Suppressor macrophage treated with lipopolysaccharide for 4 hours (primary cell): ENCODE measurements at places on chromosomes 2 and 18.

- DNase-seq: no peak
Measured at GRCh38 chr2:85061896-85062295, 71.3 kb upstream of the TCF7L1 start.

GRCh38 chr2:237509905-237510304 is 22.9 kb downstream of the MLPH start:
- no peak for DNase-seq

DNA sequence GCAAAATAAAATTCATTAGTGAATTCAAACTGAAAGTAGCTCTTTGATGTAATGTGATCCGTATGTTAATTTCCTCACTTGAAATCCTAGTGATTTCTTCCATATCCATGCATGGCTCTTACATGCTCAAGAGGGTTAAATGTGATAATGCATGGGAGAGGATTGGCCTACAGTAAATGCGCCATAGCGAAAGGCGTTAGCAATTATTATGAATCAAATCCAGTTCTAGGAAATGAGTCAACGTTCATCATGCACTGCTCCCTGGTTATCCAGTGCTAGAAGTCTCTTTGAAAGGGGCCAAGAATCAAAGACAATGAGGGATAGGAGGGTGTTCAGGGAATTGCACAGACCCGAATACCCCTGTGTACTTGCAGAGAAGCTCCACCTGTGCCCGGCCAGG is 101.4 kb upstream of the RASGRP3 start:
- DNase-seq: no peak

GRCh38 chr2:55620123-55620779 is 2.8 kb upstream of the PPP4R3B start:
- DNase-seq: no peak

GRCh38 chr2:16067866-16068551 is 127.7 kb downstream of the MYCN start:
- DNase-seq: no peak

GRCh38 chr2:71063216-71063615 is 5.2 kb upstream of the NAGK start:
- no peak for DNase-seq

DNA sequence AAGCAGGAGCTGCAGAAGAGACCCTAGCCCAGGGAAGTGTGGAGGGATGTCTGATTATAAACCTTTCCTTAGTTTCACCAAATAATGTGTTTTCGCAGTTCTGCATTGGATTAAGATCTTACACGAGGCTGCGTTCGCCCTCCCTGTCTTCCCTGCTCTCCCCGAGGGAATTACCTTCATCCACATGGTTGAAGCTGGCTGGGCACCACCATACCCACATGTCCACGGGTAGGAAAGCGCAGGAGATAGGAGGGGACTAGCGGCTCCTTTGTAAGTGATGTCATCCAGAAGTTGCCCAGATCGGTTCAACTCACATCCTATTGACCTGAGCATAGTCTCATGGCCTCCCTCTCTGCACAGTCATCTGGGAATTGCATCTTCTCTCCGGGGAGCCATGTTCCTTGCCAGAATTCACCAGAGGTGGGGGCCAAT is 1.1 kb downstream of the TTL start:
- peak; percentile 33 for DNase-seq

- no peak for DNase-seq
Measured at GRCh38 chr2:111227716-111228141, 107.0 kb downstream of the BCL2L11 start.

DNA sequence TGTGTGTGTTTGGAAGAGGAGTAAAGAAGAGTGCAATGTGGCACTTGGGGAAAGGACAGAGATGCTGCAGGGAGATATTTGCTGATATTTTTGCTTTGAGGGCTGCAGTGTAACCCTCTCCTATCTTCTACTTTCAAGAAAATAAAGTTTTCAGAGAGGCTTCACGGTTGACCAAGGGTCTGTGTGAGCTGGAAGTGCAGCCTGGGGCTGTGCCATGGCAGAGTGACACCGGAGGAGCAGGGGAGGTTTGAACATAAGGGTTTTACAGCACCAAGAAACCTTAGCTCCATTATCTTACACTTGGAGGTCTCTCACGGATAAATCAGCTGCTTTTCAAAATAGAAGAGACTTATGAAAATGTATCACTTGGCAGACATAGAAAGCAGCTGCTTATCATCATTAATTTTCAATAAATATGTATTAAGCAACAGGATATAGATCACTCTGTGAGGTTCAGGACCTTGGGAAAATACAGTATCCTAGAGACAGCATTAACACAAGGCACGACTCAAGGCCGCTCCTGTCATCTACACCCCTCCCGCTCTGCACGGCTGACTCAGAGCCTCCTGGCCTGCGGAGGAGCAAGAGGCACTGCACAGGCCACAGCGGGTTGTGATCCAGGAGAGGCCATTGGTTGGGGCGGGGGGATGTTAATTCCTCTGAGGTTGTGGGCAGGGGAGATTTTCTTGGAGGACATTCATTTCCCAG is 127.8 kb downstream of the COPS8 start:
- no peak for DNase-seq

GRCh38 chr2:79660557-79660956 is 147.7 kb downstream of the CTNNA2 start:
- DNase-seq: no peak

- DNase-seq: no peak
Measured at GRCh38 chr2:60445684-60446179, 107.7 kb downstream of the BCL11A start.

- no peak for DNase-seq
Measured at GRCh38 chr18:53551868-53552426, 672.5 kb downstream of the MBD2 start.

DNA sequence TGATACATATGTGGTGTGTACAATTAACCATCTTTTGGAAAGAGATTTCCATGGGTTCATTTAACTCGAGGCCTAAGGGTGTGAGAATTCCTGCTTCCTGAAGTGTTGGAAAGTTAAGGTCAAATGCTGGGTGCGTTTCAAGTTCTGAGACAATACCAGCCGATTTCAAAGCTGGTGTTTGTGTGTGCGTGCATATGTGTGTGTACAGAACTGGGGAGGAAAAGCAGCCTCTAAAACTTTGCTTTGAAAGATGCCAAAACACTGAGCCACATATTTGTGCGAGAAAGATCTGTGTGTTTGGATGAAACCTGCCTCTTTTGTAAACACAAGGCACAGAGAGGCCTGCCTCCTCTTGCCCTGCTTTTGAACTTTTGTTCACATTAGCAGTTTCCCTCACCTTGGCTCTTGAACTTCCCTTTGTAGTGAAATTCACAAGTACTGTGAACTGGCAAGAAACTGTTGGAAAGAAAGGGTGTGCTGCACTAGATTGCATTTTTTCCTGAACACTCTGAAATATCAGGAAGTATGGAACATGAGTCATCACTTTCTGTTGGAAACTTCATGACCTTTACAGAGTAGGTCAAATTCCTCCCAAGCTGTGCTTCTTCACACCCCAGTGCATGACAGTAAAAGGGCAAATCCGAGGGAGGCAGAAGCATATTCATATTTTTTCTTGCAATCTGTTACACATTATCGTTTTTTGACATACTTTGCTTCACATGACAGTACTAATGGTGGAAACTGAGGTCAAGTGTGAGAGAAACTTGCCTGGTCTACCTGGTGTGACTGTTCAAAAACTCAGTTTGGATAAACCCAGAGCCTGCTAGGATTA is 20.0 kb upstream of the CAVIN2 start:
- peak; percentile 83 for DNase-seq

DNA sequence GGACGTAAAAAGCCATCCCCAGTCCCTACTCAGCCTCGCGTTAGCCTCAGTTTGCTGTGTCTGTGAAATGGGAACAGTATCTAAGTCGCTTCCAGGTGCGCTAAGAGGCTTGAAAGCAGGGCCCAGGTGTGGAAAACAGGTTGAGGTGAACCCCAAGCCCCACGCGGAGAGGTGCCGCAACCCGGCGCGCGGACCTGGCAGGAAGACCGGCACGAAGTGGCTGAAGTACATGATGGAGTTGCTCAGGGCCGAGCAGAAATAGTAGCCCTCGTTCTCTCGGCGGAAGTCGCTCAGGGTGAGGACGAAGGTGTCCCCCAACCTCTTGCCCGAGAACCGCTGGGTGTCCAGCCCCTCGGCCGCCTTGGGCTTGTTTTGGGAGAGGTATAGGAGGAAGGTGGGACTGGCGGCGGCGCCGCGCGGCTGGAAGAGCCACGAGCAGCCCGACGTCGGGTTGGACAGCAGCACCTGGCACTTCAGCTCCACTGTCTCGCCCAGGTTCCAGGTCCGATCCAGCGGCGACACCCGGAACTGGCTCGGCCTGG is 508 bp downstream of the CD8A start:
- DNase-seq: no peak

DNA sequence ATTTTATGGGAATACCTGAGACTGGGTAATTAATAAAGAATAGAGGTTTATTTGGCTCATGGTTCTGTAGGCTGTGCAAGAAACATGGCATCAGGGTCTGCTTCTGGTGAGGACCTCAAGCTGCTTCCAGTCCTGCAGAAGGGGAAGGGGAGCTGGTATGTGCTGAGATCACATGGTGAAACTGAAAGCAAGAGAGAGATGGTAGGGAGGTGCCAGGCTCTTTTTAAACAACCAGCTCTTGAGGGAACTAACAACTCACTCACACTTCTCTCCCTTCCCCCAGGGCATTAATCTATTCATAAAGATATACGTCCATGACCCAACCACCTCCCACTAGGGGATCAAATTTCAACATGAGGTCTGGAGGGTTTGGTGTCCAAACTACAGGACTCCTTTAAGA is 40.1 kb downstream of the AGPS start:
- DNase-seq: peak; percentile 11

DNA sequence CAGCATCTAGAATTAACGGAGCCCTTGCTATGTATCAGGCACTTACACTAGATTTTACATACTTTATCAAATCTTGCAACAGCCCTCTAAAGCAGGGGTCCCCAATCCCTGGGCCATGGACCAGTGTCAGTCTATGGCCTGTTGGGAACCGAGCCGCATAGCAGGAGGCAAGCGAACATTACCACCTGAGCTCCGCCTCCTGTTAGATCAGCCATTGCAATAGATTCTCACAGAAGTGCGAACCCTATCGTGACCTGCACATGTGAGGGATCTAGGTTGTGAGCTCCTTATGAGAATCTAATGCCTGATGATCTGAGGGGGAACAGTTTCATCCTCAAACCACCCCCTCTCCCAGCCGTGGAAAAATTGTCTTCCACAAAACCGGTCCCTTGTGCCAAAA is 13.4 kb downstream of the DNAJB2 start:
- no peak for DNase-seq

- no peak for DNase-seq
Measured at GRCh38 chr2:230843132-230843531, 21.6 kb upstream of the ITM2C start.

GRCh38 chr2:150174056-150174805 is 313.2 kb downstream of the RND3 start:
- no peak for DNase-seq

DNA sequence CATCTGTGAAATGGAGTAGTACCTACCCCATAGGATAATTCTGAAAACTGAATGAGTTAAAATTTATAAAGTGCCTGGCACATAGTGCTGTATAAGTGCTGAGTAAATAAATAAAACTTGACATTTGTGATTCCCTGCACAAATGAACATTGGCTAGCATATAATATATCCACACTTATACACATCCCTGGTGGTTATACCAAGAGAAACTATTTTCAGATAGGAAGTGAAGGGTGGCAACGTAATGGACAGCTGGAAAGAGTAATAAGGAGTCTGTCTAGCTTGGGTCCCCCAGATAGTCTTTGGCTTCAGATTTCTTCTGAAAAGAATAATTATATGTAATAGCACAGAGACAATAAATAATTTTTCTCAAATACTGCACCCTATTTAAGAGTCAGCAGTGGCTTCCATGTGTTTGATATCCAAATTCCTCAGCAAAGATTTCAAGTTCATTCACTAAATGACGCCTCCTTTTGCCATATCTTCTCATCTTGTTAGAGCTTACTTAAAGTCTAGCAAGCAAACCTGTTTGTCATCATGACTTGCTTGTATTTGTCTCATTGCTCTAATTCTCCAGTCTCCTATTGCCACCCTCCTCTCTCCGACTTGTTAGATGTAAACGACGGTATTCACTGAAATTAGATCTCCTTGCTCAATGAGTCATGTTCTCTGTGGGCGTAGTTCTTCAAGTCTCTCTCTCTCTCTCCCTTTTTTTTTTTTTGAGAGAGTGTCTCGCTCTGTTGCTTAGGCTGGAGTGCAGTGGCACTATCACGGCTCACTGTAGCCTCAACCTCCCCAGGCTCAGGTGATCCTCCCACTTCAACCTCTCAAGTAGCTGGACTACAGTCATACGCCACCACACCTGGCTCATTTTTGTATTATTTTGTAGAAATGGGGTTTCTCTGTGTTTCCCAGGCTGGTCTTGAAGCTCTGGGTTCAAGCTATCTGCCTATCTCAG is 8.7 kb upstream of the ADGRF3 start:
- DNase-seq: peak; percentile 33

DNA sequence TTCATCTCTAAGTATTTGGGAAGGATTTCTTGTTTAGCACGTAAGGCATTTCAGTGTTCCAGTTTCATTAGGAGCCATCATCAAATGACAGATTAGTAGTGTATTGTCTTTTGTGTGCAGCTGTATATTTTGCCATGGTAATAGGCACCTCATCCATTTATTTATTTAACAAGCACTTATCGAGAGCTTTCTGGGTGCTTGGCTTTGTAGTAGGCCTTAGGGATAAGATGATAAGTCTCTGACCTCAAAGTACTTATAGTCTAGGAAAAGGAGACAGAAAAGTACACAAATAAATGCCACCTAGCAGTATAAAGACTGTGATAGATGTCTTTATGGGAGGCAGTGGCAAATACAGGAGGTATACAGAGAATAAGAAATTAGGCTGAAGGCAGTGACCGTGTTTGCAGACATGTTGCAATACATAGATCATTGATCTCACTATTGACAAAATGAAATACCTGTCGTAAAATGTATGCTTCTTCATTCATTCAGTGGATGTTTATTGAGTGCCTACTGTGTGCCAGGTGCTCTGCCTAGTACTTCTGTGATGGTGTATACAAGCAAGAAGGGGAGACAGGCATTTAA is 265.9 kb downstream of the SETBP1 start:
- DNase-seq: no peak

- DNase-seq: no peak
Measured at GRCh38 chr18:32095192-32095899, 3.7 kb downstream of the RNF138 start.

- DNase-seq: peak; percentile 91
Measured at GRCh38 chr2:207387001-207387571, 142.7 kb upstream of the CREB1 start.

- no peak for DNase-seq
Measured at GRCh38 chr18:74897971-74898657, 300.4 kb downstream of the ZNF407 start.

- DNase-seq: peak; percentile 50
Measured at GRCh38 chr2:20378891-20379519, 28.4 kb upstream of the PUM2 start.

GRCh38 chr2:23757686-23758433 is 169.1 kb downstream of the ATAD2B start:
- peak; percentile 77 for DNase-seq

GRCh38 chr2:116094196-116094595 is 1651.8 kb downstream of the DPP10 start:
- no peak for DNase-seq

GRCh38 chr2:174169372-174169771 is 79.0 kb downstream of the OLA1 start:
- DNase-seq: no peak

- no peak for DNase-seq
Measured at GRCh38 chr2:158724803-158725381, 70.2 kb upstream of the DAPL1 start.

GRCh38 chr2:21819454-21819853 is 695.7 kb downstream of the TDRD15 start:
- no peak for DNase-seq

GRCh38 chr2:235968155-235968554 is 200.0 kb downstream of the GBX2 start:
- no peak for DNase-seq
